ENCODE measurements at places on chromosomes 5 and 9. TPM values are rescaled to one million over a fixed set of nuclear protein-coding genes. Genes with fewer than 3 reads are reported as not detected.

GRCh38 chr5:6402939-6403338, 24.6 kb upstream of the MED10 start:
- no peak for DNase-seq

The ALDH1A1 gene
- total RNA-seq: 164 TPM

The CCDC183 gene
- 0.94 TPM for total RNA-seq

The TTLL11 gene
- total RNA-seq: 2.3 TPM

The NRG2 gene
- total RNA-seq: 0.52 TPM
